ENCODE measurements at places on chromosomes 7 and 10.

- DNase-seq: no peak
Observed at GRCh38 chr10:104767282-104767681, 126.2 kb downstream of the SORCS3 start.

GRCh38 chr10:93755443-93756116 lies 2.2 kb upstream of the LGI1 start:
- DNase-seq: no peak

GRCh38 chr7:134480730-134481129 lies 21.8 kb upstream of the AKR1B1 start:
- DNase-seq: no peak

- peak; percentile 31 for DNase-seq
Observed at GRCh38 chr10:96370584-96371157, 11.9 kb upstream of the OPALIN start.

GRCh38 chr7:158407581-158408317 lies 179.9 kb downstream of the PTPRN2 start:
- no peak for DNase-seq

- DNase-seq: no peak
Observed at GRCh38 chr10:52759154-52759553, 13.4 kb downstream of the MBL2 start.

DNA sequence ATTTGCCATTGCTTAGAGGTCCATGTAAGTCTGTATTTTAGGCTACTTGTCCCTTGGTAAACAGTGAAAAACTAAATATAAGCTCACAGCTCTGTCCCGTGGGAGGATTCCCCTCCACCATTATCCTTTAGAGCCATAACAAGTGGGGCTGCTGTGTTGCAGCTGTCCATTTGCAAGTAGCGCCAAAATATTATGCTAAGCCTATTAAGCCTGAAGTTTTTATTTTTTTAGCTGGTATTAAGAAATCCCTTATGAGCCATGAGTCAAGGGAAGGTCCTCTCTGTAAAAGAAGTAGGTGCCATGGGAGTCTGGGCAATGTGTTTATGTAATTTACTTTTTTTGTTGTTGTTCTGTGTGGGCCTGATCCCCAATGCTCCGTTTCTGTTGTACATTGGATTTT lies 183.9 kb downstream of the THSD7A start:
- DNase-seq: no peak

DNA sequence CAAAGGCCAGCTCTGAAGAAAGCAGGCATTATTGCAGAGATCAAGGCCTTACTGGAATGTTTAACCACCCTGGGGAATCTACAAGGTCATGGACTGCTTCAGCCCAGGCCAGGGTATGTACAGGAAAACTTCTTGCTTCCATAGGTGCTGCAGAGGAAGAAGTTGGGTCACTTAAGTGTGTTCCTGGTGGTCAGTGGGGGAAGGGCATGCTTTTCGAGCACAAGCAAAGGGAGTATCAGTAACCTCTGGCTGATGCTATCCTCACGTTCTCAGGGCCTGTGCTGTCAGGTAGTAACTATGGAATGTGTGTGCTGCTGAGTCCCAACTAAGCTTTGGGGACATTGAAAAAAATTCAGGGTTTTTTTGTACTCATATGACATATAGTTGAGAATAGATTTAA lies 234.0 kb upstream of the SP4 start:
- DNase-seq: no peak

DNA sequence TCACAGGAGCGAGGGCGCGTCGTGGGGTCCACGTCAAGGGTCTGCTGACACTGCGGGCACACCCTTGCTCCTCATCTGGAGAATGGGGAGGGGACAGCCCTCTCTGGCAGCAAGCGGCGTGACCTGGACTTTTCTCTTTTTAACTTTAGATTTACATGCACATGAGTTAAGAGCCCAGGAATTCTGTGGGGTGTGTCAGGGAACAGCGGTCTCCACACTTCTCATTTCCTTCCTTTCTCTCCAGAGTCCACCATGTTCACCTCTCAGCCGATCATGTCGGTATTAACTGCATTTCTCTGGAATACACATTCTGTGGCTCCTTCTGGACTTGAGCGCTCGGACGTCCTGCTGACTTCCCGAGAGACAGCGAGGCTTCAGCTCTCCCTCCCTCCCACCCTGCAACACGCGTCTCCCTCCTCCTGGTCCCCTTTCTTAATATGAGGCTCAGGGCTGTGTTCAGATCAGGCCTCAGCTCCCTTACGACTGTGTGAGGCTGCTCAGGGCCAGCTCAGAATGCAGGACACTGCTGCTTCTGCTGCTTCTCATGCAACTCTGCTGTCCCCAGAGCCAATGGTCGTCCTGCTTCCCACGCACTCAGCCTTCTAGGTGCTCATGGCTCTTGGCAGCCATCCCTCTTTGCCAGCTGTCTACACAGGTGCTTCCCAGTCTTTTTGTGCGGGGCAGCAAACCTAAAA lies 261.3 kb downstream of the ELFN1 start:
- DNase-seq: no peak

Data from nucleus accumbens (tissue), 56 donors.